ENCODE measurements at places on chromosomes 16 and 17.

GRCh38 chr17:57928928-57929327, 26.3 kb downstream of the CUEDC1 start:
- no peak for DNase-seq

- DNase-seq: no peak
These were observed 32.6 kb downstream of the PLXDC1 start for GRCh38 chr17:39118674-39119419.

DNA sequence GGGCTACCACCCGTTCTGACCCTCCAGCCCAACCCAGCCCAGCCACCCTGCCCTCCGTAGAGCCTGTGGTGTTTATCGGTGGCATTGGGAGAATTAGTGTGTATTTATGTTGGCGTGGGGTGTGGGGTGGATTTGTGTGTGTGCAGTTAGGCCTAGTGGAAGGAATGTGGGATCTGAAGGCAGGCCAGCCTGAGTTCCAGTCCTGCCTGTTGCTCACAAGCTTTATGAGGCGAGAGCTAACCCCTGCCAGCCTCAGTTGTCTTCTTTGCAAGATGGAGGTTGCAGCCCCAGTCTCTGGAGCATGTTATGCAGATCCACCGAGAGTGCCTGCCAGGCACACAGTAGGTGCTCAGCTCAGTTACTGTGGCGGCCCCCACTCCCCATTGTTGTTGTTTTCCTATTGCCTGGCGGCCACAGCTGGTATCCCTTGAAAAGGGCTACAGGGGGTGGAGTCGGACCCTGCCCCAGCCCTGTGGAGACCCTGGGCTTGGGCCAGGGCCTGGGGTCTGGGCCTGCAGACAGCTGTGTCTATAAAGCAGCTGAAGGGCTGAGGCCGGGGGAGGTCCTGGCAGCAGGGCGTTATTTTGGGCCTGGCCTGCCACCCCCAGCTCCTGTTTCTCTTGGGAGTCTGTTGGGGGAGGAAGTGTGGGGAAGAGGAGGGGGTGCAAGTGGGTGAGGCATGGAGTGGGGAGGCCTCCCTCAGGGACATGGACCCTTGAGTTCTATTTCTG, 5.1 kb downstream of the ERBB2 start:
- DNase-seq: no peak

DNA sequence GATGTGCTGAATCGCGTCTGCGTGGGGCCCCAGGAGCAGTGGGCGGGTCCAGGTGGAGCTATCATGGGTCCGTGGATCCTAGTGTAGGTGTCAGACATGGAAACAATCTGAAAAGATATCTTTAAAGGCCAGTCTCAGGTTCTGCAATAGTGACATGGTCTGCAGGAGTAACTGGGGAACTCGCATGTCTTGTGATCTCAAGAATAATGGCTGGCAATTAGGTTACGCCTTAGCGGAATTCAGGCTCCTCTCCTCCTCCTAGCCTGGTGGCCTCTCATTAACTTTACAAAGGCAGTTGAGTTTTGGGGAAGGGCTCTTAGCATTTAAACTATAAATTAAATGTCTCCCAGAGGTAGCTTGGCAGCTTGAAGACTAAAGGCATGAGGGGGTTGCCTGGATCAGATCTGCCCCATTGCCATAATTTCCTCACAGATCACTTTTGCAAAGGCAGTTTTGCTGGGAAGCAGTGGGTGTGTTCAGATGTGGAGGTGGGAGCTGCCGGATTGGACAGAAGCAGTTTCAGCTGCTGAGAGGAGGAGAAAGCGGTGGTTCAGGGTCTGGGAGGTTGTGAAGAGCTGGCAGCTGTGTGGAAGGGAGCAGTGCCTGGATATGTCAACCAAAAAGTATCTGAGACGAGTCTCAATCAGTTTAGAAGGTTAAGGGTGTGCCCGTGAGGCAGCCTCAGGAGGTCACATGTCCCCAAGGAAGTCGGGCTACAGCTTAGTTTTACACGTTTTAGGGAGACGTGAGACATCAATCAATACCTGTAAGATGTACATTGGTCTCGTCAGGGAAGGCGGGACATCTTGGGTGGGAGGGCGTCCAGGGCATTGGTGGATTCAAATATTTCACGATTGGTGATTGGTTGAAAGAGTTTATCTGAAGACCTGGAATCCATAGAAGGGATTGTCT, 2.7 kb downstream of the TBCD start:
- no peak for DNase-seq

GRCh38 chr16:86773354-86773715, 195.0 kb downstream of the FOXL1 start:
- no peak for DNase-seq

GRCh38 chr17:77280304-77281121, 139.7 kb downstream of the SEC14L1 start:
- no peak for DNase-seq

- no peak for DNase-seq
These were observed 5.4 kb downstream of the FASN start for GRCh38 chr17:82092628-82092994.

GRCh38 chr17:45366691-45367090, 49.9 kb upstream of the MAP3K14 start:
- DNase-seq: no peak

- DNase-seq: peak; percentile 74
These were observed 240.0 kb downstream of the C16orf95 start for GRCh38 chr16:87076950-87077749.

- DNase-seq: no peak
These were observed 2.0 kb downstream of the PRAC2 start for GRCh38 chr17:48725004-48725287.

DNA sequence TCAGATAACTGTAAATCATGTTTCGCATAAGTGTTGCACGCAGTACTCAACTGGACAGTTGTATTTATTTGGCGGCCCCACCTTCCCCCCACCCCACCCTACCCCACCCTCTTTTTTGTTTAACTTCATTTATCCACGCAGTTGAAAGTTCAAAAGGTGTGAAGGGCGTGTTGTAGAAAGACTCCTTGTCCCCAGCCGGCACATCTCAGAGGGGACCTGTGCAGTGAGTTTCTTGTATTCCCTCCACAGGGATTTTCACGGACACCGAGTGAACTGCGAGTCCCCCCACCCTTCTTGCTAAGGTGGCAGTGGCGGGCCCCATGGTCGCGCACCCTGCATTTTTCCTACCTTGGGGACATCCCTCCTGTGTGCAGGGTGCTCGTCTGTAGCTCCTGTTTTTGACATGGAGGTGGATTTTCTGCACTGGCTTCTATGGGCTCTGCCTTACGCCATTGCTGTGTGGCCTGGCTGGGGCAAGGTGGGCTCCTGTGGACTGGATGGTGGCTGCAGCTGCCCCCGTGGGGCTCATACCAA, 36.2 kb downstream of the ADCY7 start:
- DNase-seq: no peak

DNA sequence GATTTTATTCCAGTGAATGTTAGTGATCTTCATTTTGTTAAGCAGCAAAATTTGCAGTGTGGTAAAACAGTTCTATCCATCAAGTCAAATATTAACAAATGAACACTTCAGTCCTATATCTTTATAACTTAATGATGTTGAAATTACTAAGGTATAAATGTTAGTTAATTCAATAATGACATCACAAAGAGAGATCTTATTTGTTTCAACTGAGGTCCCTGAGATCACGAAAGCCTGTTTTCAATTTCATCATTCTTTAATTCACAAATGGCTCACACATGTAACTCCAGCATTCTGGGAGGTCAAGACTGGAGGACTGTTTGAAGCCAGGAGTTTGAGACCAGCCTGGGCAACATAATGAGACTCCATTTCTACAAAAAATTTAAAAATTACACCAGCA, 13.9 kb downstream of the SMURF2 start:
- no peak for DNase-seq

GRCh38 chr17:49482144-49482817, 12.8 kb upstream of the NGFR start:
- DNase-seq: no peak

DNA sequence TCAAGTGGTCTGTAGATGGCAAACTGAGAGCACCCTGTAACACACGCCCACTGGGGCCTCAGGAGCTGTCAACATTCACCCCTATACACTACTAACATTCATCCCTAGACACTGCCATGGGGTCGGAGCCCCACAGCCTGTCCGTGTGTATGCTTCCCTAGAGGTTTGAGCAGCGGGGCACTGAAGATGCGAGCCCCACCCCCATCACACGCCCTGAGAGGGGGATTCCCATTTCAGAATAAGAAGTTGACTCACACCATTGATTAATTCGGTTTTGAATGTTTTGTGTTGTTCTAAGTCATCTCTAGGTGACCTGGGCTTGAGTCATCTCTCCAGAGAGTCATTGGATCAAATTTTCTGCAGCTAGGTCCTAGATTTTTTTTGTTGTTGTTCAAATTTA, 37.3 kb upstream of the MMD start:
- DNase-seq: no peak

DNA sequence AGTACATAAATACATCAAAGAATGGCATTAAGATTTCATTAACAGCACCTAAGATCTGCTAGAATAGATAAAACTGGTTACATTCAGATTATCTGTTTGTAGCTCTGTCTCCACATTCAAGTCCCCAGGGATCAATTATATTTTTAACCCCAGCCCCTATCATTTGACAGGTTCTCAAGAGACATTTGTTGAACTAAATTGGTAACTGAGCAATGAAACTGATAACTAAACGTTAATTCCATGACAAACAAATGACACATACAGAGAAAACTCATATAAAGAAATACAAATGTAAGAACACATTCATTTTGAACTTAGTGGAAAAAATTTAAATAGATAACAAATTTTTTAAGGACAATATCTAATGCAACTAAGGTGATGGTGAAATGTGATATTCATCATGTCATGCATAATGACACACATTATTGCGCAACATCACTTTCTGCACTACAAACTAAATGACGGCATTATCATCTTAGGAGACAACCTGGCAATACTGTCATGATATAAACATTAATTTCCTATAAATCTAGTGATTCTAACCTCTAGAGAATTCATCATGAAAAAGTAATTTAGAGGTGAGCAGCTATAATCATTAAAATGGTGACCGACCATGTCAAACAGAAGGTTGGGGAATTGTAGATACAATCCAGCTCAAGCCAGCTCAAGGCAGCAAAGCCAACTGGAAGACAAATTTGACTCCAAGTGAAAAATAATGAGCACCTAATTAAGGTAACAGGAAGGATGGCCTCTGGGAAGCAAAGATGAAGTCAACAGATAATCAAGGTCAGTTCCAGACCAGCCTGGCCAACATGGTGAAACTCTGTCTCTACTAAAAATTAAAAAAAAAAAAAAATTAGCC, 9.5 kb downstream of the ARHGAP17 start:
- DNase-seq: no peak

- no peak for DNase-seq
These were observed 36.7 kb downstream of the TK2 start for GRCh38 chr16:66513111-66513723.

DNA sequence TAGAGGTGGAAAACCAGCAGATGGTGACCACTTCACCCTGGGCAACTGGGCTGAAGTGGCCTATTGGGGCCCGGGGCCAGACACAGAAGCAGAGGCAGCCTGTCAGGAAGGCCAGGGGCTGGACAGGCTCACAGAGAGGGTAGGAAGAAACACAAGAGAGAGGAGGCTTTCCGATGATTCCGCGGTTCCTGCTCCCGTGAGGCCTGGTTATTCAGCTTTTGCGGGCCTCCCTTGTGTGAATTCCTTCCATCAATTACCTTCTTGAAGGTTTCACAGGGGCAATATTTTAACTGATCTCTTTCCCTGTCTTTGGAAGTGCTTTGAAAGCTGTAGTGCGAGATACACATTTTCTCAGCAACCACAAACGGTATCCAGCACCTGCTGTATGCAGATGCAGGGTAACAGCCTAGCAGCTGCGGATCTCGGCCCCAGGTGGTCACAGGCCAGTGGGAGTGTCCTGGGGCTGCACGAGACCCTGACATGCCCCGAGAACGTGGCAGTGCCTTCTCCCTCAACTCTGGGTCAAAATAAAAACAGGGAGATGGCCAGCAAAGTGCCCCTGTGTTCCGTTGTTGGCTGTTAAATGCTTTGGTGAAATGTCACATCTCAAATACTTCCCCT, 11.6 kb upstream of the CMIP start:
- no peak for DNase-seq

GRCh38 chr17:36461330-36462110, 25.0 kb upstream of the ZNHIT3 start:
- DNase-seq: no peak

DNA sequence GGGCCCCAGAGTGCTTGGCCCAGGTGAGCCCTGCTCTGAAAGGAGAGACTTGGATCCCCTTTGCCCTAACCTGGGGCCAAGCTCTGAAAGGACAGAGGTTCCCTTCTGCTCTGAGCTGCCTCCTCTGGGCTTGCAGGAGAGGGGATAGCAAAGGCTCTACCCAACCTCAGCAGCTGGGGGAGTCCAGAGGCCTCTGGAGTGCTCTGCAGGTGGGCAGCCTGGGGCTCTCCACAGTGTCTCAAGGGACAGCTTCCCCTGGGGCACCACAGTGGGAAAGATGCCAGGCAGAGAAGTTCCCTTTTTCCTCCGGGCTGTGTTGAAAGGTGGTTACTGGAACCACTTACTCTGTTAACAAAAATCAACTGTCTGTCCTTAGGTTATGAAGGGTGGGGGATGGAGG, 48.2 kb upstream of the MGAT5B start:
- DNase-seq: no peak

DNA sequence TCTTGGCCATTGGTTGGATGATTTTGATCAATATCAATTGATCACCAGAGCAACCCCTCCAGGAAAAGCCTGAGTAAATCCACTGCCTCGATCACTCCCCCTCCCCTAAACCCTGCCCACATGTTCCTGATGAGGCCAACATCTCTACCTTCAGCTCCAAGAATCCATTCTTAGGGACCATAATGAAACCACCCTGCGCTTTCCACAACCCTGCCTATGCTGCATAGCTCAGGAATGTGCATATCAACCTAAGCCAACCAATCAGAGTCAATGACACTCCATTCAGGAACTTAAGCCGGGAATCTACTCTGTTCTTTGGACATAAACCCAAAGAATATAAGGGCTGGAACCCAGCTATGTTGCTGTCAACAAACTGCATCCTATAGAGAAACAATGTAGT, 86.3 kb downstream of the MYH11 start:
- no peak for DNase-seq

DNA sequence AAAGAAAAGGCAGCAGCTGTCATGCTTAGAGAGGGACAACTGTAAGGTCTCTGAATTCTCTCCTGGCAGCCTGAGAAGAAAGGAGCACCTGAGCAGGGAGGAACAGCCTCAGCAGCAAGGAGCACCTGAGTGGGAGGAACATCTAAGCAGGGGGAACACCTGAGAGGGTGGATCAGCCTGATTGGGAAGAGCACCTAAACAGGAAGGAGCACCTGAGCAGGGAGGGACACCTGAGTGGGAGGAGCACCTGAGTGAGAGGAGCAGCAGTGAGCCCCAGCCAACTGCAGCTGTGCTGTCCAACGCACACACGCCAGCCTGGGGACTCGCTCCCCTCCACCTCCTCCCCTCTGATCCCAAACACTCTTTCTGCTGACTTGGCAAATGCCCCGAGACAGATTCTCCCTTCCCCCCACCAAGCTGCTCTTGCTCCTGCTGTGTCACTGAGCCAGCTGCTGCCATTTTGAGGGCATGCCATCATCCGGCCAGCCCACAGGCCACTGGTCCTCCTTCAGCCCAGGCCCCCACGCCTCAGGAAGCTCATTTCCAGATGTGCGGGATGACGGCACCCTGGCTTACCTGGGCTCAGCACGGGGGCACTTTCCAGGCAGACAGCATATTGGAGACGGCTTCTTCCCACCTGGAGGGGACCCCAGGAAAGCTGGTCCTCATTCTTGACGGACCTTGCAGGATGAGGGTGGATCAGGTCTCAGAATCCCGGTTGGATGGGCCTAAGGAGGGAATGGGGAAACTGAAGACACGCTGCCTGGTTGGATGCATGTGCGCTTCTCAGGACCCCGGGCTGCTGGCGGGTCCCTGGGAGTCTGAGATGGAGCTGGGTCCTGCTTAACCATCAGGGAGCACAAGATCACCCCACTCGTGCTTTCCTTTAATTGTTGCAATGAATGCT, 57.7 kb upstream of the RBFOX3 start:
- DNase-seq: no peak

GRCh38 chr17:33858121-33858520, 397.0 kb upstream of the CCL2 start:
- no peak for DNase-seq
